ENCODE measurements at places on chromosomes 5 and 9.

- DNase-seq: peak; percentile 51
Observed at GRCh38 chr9:70229026-70229425, 29.8 kb upstream of the SMC5 start.

DNA sequence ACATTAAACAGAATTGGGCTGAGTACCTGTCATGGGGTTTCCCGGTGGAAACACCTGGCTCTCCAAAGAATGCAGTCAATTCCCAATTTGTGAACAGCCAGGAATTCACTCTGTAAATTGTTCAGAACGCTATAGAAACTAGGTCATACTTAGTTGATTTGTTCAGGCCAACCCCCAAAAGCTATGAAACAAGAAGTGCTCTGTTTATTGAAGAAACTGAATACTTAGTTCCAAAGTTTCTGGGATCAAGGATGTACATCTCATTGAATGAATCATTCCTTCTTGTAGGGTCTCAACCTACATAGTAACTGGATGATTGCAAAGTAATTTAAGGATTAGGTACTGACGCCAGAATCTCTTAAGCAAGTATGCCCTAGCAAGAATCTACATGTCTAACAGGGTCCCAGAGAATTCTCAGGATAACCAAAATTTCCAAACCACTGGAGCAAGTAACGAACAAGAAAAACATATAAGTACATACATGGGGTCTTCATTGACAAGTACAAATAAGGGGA, 659 bp upstream of the TUSC1 start:
- DNase-seq: no peak

DNA sequence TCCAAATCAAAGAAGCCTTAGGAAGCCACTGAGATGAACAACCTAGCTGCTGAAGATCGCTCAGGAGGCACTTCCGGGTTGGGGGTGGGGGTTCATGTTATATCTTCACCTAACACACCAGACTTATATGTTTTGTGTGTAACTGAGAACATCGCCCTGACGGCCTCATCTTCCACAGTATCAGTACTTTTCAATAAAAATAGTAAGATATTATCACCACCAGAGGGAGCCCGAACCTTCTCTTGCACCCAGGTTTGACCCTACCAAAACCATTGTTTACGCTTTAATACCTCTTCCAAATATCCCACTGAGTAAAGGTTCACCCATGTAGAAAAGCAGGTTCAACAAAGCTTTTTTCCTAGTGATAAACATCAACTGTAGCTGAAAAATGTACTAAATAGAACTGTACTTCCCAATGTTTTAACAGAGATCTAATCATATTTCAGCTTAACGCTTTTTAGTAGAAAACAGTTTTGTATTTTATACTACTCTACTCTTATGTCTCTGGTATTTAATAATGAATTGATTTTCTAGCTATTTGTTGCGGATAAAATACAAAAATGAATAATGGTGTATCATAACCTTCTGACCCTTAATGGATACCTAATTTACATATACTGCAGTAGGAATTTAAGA, 244.0 kb downstream of the EPB41L4A start:
- DNase-seq: peak; percentile 60

DNA sequence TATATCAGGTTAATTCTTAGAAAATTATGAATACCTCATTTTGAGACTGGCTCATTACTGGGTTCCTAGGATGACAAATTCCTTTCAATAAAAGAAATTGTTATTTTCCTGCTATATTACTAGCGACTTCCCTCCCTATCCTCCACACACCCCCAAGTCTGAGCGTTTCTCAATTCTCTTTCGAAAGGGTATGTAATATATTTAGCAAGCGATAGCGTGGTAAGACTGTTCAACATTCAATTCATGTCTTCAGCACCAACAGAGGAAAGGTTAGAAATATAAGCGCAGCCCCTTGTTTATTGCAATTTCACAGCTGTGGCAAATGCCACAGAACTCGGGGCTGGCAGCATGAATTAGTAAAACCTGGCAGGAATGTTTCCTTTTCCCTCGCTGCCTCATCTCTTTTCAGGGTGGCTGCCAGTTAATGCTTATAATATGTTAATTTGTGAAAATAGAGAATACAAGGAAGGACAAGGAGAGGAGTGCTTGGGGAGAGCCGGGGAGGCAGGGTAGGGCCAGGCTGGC, 152.7 kb upstream of the TBCA start:
- no peak for DNase-seq

DNA sequence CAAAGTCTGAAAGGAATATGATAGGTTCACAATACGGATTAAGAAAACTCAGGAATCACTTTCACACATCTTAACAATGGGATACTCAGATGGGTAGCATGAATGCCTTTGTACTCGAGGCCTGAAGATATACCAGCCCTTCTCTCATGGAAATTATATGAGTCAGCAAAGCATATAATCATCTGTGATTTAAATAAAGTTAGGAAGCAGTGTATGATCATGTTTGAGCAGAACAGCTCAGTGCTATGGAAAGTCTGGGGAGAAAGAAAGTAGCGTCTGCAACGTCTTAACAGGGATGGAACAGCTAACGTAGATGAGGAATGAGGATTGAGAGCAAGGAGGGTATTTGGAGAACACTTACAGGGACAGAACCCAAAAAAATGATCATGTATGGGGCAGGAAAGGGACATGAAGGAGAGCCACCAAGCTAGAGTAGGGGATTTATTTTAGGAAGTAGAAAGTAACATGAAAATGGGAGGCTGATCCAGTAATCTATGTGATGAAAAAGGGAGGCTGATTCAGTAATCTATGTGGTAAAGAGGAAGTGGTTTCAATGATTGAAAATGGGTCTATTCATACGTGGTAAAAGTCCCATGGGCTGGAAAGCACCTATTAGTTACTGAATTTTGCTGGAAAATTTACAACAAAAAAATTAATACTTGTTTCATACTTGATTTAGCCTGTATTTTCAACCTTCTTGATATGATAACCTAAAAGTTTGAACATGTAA, 85.9 kb downstream of the GNA14 start:
- no peak for DNase-seq

All from D341Med (cell line).